ENCODE measurements at places on chromosomes 11 and 22. TPM values are rescaled to one million over a fixed set of nuclear protein-coding genes. Genes with fewer than 3 reads are reported as not detected.

The TCP11L1 gene
- total RNA-seq: 33.6 TPM

The TPST2 gene
- 251 TPM for total RNA-seq

The CYTH4 gene
- 130 TPM for total RNA-seq

The POU2AF2 gene
- total RNA-seq: not detected

DNA sequence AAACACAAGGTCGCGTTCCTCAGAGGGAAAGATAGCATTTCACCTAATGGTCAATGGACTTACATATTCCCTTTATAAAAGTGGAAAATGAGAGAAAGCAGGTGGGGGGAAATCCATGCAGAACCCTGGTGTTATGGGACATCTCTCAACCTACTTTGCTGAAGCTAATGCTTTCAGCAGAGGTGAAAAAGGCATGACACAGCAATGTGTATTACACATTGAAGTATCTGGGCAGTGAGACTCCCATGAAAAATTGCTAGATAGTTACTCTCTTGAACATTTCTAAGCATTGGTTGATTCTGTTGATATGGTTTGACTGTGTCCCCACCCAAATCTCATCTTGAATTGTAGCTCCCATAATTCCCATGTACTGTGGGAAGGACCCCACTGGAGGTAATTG is 60.0 kb upstream of the PICALM start:
- H3K27me3 ChIP-seq: no peaks in the 10 kb centered on the region
- H3K27ac ChIP-seq: no peak overlapping the region
- H3K36me3 ChIP-seq: no peaks in the 10 kb centered on the region
- H3K4me3 ChIP-seq: no peak overlapping the region
- DNase-seq: no peak
- no peaks in the 10 kb centered on the region for H3K4me1 ChIP-seq

The SF1 gene
- 332 TPM for total RNA-seq

DNA sequence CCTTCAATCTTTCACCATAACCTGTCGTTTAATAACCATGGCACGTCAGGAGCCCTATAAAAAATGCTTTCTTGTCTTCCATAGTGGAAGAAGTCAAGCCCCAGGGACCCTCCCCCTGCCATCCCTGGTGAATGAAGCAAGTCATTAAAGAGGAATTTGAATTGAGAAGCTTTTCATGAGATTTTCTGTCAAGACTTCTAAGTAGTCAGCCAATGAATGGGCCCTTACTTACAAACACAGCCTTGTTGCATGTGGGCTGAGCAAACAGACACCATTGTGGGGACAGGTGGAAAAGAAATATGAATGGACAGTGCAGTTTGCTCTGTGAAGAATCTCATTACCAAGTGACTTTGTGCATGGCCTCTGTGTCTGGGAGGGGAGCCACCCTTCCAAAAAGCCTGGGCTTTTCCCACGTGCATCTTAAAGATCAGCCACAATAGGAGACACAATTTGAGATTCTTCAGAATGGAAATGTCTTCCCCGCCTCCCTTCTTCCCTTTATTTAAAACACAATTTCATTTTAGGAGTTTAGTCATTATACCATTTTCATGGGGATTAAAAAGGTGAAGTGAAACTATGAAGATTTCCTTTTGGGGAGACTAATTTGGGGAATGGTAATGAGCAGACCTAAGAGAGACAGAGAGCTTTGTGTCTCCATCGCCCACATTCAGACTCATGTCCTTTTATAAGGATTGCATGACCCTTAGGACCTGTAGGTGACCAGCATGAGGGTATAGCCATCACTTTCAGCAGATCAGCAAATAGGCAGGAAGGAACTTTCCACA is 152.0 kb downstream of the LRRC4C start:
- H3K27ac ChIP-seq: no peak overlapping the region
- no peaks in the 10 kb centered on the region for H3K36me3 ChIP-seq
- no peaks in the 10 kb centered on the region for H3K27me3 ChIP-seq
- H3K4me1 ChIP-seq: no peaks in the 10 kb centered on the region
- no peak for DNase-seq

Measured in ascending aorta (tissue), 2 donors.